ENCODE measurements at places on chromosomes 5 and 9.

DNA sequence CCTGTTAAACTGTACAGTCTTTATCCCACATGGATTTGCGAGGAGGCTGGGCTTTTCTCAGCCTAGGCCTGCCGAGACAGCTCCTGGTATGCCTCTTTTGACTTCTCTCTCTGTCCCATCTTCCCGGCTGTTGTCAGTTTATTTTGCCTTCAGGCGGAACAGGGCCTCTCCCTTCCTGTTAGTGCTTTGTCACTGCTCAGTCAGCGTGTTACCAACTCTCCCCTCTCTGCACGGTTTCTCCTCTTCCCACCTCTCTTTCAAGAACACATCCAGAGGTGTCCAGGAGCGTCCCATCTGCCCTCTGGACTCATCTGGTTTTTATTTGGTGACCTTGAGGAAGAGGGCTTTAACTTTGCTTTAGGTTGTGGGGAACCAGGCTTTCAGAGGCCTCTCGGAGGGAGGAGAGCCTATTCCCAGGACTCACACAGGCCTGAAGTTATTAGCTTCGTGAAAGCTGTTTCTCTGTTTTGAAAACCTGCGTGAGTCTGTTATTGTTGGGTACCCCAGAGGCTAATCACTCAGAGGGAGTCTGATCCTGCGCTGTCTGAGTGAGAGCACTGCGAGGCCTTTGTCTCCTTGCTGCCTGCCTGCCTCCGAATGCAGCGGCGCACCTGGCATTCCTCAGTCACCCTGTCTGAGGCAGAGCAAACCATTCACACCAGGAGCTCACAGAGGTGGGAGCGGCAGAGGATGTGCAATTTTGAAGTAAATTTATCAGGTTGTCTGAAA is 234.4 kb upstream of the MPDZ start:
- DNase-seq: no peak

GRCh38 chr5:78781611-78782286 is 133.2 kb upstream of the LHFPL2 start:
- DNase-seq: no peak

GRCh38 chr9:137761032-137761431 is 116.5 kb upstream of the CACNA1B start:
- DNase-seq: no peak

DNA sequence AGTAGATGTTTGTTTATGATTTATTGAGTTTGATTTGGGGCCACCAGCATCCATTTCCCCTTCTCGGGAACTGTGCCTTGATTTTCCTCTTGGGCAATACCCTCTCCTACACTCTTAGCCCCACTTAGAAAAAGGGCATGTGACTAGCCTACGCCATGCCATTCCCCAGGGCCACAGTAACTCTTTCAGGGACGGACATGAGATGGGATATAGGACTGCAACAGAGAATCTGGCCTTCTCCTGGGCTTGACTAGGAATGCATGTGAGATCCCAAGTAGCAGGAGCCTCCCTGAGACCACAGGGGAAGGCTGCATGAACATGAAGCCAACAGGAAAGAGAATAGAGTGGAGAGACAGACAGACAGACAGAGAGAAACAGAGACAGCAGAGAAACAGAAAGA is 30.7 kb upstream of the SPARC start:
- DNase-seq: no peak

- no peak for DNase-seq
Observed at GRCh38 chr5:77924081-77924480, 147.9 kb upstream of the TBCA start.

- no peak for DNase-seq
Observed at GRCh38 chr5:35904443-35905132, 33.8 kb downstream of the CAPSL start.

DNA sequence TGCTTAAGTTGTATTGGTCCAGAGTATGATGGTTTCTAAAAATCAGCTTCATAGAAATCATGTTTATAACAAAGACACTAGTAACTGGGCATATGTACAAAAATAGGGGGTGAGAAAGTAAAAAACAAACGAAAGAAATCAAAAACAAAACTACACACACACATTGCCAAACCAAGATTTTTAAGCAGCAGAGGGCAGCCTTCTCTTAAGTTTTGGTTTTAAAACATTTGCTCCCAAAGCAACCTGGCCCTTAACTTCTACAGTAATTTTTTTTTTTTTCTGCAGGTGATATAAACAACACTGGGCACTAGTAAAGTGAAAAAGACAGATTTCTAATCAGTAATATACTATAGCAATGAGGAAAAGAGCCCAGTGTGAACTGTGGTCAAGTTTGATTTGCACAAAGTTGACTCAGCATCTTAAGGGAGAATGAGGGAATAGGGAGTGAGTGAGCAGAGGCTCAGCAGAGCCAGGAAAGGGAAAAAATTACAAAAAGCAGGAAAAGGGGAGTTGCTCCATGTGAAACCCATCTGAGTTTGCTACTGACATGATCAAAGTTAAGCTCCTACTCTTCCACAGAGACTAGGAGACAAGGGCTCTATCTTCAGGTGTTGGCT is 13.4 kb upstream of the GAPT start:
- no peak for DNase-seq
